Suppressor macrophage treated with lipopolysaccharide for 1 hour (primary cell): ENCODE measurements at places on chromosomes 3 and 15.
A peak's percentile ranks its signal among the peaks of the same experiment; 100 is the strongest.

DNA sequence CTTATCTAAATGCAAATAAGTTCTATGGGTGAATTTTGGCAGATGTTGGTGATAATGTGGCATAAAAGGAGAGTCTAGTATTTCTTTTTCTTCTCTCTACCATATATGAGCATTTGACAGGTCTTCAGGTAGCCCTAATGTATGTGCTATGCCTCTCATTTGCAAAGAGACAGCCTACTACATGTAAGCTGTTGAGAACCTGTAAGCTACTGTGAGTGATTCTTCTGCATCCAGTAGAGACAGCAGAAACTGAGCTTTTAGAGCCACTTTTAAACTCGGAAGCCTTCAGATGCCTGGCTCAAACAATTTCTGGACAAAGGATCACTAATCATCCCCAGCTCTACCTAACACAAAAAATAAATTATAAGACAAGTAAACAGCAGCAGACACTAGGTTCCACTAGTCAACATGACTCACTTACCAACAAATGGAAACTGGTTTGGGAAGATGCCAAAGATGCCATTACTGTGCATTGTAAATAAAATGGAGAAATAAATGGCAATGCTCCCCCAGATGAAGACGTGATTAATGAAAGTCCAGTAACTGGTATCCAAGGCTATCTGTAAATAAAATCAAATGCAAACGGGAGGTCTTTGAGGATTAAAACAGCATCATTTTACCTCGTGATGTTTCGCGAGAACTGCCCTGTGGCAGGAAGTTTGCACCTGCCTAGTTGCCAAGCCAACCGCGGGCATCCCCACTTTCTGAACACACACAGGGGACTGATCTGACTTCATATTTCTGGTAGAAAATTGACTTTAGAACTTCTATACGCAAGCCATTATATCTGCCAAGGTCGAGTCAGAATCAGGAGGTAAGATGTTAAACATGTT, 245.3 kb downstream of the DTWD1 start:
- no peak for DNase-seq

- DNase-seq = no peak
Observed at GRCh38 chr15:66153549-66154415, 99.8 kb downstream of the MEGF11 start.

DNA sequence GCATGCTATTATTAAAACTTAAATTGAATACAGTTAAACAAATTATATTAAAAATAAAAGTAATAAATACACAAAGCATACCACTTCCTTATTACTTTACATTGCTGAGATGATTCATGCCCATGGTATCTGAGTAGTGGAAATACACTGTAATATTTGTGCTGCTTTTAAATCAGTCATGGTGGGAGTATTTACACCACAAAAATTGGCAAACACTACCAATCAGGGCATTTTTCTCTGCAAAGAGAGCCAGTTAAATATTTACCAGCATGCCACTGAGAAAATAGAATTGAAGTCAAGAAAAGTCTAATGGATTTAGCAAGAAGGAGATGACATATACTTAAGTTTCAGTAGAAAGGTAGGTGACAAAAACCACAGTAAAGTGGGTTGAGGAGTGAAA, 19.6 kb downstream of the PPARG start:
- peak; percentile 81 for DNase-seq

- peak; percentile 52 for DNase-seq
Observed at GRCh38 chr15:32855942-32856341, 138.1 kb downstream of the GREM1 start.

- DNase-seq = peak; percentile 91
Observed at GRCh38 chr15:34691034-34691433, 63.8 kb downstream of the GJD2 start.

GRCh38 chr3:46410669-46411068, 3.6 kb downstream of the CCRL2 start:
- no peak for DNase-seq

DNA sequence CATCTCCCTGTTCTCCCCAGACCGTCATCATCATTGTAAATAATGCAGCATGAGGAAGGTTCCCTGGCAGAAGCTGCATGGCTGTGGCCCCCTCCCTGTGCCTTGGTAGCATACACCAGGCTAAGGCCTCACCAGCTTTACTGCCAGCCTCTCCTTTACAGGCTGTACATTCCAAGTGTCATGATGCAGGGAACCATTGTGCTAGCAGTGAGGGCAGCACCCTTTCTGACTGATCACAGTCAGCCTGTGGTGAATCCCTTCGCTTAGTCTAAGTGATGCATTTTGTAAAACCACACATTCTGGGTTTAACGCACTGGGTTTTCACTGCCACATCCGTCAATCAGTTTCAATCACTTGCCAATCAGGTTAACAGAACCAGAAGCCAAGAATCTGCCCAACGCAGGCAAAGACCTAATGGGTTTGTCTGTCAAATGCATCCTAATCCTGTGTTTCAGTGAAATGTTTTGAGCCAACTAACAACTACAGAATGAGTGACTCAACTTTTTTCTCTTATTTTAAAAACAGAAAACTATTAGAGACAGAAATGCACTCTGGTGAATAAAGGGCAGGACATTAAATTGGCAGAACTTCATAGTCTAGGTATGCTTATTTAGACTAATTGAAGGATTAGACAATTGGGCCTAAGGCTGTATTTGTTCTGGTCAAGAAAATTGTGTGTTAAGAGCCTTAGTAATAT, 225.9 kb upstream of the DPH6 start:
- DNase-seq = no peak

DNA sequence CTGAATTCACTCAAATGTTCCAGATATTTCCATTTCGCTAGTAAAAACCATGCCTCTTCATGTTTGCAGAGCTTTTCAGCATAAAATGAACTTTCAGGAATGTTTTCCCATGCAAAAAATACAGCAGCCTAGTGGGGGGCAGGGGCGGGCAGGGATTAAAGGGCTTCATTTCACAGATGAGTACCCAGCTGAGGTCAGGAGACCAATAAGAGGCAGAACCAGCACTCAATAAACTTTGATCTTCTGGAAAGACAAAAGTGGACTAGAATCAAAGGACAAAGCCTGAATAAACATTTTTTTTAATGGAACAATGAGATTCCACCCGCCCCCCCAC, 8.0 kb downstream of the KLHL25 start:
- DNase-seq = no peak

GRCh38 chr3:74592359-74592758, 22.1 kb downstream of the CNTN3 start:
- no peak for DNase-seq

- DNase-seq = no peak
Observed at GRCh38 chr15:94240480-94240879, 9.1 kb downstream of the MCTP2 start.

DNA sequence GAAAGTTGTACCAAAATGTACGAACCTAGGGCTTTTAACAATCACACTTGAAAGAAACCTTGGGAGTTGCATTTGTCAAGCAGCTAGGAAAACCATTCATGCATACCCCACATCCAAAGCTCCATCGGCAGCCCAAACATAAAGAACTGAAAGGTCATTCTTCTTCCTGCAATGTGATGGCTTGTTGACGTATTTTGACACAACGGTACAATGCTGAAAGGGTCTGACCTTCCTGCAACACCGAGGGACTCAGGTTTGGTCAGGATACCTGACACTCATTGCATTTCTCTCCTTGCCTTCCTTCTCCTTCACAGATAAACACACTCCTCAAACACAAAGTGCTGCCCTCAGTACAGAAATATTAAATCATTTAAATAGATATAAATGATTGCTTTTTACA, 145.5 kb downstream of the CDIN1 start:
- no peak for DNase-seq
